ENCODE measurements at places on chromosomes 11 and 22.
A peak's percentile ranks its signal among the peaks of the same experiment; 100 is the strongest.

DNA sequence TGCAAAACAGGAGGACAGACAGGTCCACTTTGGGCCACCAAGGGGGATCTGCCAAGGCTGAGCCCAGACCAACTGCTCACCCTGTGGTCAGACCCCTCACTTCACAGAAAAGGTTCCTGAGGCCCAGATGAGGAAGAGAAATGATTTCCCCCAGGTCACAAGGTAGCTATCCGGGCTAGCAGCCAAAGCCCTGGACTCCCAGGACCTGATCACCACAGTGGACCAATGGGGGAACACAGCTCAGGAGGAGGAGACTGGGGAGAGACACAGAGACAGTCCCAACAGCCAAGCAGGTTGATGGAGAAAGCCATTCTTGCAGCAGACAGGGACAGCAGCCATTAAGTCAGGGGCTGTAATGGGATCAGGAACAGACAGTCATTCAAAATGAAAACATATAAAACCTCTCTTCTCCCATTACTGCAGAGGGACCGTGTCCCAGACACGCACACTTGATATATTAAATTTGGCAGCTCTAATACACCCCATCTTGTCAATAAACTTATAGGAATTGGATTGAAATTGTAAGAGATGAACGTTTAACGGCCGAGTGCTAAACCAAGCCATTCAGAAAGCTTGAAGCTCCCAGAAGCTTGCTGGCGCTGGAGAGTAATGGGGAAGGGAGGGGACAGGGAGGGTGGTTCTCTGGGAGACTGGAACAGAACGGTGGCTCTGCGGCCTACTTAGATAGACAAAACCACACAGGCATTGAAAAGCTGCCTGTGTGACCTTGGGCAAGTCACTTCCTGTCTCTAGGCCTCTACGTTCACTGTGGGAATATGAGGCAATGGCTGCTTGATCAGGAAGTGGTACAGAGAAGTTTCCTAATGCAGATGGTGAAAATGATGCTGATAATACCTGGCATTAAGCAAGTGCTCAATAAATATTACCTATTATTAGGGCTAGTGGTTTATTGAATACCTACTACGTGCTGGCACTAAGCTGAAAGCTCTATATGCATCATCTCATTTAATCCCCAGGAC, 16.0 kb downstream of the ZMAT5 start:
- DNase-seq = no peak

- DNase-seq = no peak
These were observed 33.4 kb upstream of the EIF3M start for GRCh38 chr11:32550207-32550606.

DNA sequence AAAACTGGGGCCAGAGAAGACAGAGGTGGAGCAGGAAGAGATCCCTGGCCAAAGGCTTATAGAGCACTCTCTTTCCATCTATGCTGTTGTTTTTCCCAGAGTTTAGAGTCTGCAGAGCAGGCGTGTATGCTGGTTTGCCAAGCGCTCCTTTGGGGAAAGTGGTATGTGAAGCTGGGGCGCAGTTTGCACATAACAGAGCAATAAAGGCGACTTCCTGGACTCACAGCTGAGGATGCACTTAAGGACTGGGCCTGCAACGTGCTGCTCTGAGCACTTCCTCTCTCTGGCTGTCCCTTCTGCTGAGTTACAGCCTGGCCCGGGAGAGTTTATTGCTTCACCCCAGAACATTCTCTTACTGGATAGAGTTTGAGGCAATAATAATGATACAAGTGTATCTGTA, 41.7 kb downstream of the THAP12 start:
- DNase-seq = no peak

GRCh38 chr22:41094041-41094593, 1.7 kb downstream of the EP300 start:
- peak; percentile 20 for DNase-seq

- no peak for DNase-seq
These were observed 65.2 kb downstream of the CSTPP1 start for GRCh38 chr11:47001781-47002181.

Measured in HTR-8/SVneo (cell line).